ENCODE measurements at places on chromosomes 6 and 20.

DNA sequence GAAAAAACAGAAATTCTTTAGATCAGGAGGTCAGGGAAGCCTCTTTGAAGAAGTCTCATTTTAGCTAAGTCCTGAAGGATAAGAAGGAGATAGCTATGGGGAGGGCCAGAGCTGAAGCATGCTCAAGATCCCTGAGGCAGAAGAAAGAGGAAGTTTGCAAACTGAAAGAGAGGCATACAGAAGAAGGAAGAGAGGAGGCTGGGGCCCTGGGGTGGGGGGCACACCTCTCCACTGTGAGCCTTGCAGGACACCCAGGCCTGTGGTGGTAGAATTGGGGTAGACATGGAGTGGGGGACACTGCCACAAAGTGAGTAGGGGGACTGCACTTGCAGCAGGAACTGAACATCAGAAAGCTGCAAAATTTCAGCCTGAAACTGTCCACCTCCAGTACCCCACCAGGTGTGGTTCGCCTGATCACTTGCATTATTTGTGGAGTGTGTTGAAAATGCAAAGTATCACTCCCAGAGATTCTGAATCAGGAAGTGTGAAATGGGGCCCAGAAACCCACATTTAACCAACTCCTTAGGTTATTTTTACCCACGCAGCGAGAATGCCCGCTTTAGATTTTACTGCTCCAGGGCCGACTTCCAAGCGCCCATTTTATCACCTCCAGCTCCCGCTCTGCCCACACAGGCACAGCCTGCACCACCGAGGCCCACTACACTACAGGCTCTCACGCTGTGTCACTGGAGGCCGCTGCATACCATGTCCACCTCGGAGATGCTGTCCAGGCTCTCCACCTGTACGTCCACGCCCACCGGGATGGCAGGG is 44.0 kb downstream of the GABRR2 start:
- DNase-seq: no peak

GRCh38 chr6:154341336-154341735 is 15.3 kb downstream of the IPCEF1 start:
- DNase-seq: no peak

DNA sequence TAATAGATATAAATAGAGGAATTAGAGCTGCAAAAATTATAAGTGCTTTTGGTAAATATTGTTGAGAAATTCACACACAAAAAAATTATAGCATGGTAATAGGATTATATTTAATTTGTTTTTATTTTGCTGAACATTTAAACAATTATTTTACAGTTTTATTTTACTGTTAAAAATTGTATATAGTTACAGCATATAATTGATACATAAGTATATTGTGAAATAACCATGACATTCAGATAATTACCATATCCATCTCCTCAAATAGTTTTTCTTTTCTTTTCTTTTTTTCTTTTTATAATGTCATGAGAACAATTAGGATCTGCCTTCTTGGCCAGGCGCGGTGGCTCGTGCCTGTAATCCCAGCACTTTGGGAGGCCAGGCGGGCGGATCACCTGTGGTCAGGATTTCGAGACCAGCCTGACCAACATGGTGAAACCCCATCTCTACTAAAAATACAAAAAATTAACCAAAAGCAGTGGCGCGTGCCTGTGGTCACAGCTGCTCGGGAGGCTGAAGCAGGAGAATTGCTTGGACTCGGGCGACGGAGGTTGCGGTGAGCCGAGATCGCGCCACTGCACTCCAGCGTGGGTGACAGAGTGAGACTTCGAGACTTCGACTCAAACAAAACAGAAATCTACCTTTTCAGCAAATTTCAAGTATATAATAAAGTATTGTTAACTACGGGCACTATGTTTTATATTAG is 654.2 kb downstream of the TENT5A start:
- DNase-seq: no peak

DNA sequence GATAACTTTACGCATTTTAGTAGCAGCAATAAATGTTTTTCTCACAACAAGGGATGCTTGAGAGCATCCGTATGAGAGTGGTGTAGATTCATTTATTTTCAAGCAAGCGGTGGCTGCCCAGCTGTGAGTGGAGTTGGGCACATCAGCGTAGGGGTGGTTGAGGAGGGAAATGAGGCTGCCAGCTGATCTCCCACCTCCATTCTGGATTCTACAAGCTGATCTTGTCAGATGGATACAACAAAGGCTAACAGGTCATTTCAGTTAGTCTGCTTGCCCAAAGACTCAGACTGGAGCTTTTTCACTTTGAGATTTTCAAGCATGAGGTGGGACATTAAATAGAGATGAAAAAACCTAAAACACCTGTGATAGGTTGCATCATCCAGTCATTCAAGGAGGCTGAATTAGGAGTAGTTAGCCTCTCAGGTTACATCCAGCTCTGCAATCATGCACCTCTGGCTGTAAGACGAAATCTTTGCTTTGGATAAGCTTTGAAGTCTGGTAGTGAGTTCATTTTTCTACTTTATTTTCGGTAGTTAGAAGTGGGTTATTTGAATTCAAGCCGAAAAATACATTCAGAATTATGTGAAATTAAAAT is 1.9 kb upstream of the BACH2 start:
- no peak for DNase-seq

- DNase-seq: no peak
Measured at GRCh38 chr6:111980971-111981840, 72.7 kb upstream of the CCN6 start.

DNA sequence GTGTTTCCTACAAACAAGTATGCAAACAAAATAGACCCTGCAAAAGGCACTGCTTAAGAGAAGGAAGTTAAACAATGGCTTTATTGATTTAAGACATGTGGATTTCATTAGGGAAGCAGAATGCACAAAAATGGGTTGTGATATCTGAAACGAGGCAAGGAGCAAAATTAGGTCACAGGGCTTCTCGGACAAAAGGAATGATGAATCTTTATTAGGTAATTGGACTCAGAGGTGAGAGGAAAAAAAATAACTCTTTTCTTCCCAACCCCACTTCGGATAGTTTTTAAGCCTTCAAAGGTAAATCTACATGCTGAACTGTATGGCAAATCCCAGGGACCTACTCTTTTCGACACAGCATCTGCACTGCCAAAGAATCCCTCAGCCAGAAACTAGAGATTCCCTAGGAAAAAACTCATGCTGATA is 183.0 kb upstream of the TAB2 start:
- peak; percentile 9 for DNase-seq

GRCh38 chr6:150451807-150452427 is 83.1 kb downstream of the IYD start:
- DNase-seq: no peak

DNA sequence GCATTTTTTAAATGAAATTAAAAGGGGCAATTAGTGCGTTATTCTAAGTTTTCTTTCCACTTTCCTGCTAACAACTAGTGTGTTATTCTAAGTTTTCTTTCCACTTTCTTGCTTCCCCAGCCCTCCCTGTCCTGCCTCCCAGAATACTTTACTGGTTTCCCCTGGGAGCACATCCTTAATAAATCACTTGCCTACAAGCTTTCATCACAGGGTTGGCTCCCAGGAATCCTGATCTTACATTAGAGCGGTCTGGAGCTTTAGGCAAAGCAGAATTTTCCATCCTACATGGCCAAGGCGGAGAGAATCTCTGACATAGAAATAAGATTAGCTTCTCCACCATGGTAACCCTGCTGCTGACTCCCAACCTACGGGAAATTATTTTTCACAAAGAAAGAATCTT is 150.4 kb downstream of the BFSP1 start:
- no peak for DNase-seq
